ENCODE measurements at places on chromosomes 6 and 20.

DNA sequence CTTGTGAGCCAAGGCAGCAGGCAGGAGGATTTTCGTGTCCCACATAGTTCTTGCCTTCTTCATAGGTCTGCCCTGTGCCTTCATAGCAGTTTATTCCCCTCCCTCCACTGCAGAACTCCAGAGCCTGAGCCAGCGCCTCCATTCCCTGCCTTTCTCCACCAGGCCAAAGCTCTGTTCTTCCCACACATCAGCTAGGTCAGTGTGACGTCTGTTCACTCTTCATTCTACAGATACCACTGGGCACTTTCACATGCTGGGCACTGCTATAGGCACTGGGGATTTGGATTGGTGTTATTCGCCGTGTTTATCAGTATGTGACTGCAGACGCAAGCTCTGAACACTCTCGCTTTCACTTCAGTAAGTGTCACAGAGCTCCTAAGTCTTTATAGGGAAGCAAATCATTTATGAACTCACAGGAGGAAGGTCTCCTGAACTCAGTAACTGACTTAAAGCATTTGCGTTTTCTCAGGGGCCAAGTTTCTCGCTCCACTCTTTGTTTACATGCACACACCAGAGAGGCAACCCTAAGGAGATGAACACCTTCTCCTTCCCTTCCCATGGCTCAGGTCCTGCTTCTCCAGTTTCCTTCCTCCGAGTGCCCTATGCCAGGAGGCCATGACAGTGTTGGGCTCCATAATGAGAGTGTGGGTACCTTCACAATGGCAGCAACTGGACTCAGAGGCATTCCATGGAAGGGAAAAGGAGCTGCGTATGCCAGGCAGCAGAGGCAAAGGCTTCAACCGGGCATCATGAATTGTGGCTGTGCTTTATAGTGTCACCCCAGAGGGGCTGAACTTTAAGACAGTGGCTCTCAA lies 6.3 kb upstream of the APMAP start:
- DNase-seq: no peak

GRCh38 chr6:100257793-100258395 lies 206.8 kb downstream of the SIM1 start:
- peak; percentile 29 for DNase-seq

DNA sequence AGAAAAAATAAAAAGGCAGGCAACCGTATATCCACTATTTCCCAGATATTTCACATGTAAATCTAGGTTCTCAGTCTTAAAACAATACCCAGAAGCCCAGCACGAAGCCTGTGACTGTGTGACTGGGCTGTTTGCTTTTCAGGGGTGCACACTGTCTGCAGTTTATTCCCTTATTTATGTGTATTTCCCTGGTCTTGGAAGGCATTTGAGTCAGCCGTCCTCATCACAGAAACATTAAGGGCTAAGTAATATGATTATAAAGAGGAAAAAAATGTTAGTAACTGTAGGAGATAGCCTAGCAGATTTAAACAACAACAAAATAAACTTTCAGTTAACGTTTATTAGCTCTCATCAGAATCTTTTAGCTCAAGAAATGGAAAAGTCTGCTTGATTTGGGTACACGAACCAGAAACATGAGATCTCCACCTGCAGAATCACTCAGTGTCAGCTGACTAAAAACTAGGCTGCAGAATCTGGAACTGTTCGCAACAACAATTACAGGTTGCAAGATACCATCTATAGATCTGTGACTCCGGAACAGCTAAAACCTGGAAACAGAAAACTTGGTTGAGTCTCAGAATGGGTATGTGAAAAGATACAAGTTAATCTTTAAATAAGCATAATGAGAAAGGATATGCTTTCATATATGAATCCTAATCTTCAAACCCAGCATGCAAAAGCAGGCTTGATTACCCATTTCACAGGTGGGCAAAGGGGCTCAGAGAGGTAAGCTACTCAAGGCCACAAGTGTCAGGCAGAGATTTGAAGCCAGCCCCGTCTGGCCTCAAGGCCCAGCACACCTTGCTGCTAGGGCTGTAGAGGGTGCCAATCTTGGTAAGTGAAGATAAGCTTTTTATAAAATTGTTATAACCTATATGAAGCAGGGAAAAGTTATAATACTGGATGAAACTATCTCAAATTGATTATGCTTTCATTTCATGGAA lies 21.1 kb downstream of the GCLC start:
- DNase-seq: no peak

DNA sequence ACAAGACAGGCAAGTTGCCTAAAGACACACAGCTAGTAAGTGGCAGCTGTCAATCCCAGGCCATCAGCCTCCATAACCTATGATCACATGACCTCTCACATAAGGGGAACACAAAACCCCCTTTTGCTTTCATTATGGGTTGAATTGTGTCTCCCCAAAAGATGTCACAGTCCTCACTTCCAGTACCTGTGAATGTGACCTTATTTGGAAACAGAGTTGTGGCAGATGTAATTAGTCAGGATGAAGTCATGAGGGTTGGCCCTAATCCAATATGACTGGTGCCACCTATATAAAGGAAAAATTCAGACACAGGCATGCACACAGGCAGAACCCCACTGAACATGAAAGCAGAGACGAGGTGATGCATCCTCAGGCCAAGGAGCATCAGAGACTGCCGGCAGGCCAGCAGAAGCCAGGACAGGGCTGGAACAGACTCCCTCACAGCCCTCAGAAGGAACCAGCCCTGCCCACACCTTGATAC lies 33.6 kb downstream of the GFOD1 start:
- no peak for DNase-seq

- DNase-seq: no peak
Measured at GRCh38 chr6:41066867-41067304, 5.3 kb downstream of the OARD1 start.

GRCh38 chr20:2195614-2196013 lies 94.0 kb downstream of the STK35 start:
- DNase-seq: no peak

GRCh38 chr6:137044366-137045221 lies at the start of gene IL20RA:
TSS of gene IL20RA (minus strand) at chr6:137044965. CDS start at chr6:137044728, 237 bp downstream.
- DNase-seq: no peak

DNA sequence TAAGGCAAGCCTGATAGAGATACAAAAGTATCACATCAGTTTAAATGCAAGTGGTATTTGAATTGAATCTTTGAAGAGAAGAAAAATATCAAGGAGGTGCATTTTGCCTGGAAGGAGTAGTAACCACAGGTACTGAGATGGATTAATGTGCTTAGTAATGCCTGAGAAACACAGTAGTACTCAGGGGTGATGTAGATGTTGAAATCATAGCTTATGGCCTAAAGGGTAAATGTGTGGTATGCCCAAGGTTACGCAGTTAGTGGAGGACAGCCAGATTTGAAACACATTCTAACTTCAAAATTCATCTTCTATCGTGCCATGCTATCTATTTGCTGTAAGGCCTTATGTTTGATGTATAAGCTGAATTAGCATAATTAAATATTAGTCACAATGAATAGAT lies 55.9 kb downstream of the STXBP5 start:
- no peak for DNase-seq

DNA sequence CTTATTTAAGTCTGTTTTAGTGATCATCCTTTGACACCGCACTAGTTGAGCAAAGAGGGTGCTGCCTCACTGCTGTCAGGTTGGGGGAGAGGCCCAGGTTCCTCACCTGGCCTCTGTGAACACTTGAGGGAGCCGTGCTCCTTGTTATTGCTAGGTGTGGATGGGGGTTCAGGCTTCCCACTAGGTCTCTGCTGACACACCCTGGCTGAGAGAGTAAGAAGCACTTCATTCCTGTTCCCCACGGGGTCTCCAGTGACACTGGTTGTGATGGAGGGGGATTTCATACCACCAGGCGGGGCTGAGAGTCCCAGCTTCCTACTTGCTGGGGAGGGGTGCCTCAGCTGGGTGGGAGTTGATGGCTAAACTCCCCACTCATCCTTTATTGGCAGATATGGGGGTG lies 11.1 kb upstream of the NOTCH4 start:
- no peak for DNase-seq

- no peak for DNase-seq
Measured at GRCh38 chr20:46634528-46634927, 16.7 kb downstream of the SLC13A3 start.

DNA sequence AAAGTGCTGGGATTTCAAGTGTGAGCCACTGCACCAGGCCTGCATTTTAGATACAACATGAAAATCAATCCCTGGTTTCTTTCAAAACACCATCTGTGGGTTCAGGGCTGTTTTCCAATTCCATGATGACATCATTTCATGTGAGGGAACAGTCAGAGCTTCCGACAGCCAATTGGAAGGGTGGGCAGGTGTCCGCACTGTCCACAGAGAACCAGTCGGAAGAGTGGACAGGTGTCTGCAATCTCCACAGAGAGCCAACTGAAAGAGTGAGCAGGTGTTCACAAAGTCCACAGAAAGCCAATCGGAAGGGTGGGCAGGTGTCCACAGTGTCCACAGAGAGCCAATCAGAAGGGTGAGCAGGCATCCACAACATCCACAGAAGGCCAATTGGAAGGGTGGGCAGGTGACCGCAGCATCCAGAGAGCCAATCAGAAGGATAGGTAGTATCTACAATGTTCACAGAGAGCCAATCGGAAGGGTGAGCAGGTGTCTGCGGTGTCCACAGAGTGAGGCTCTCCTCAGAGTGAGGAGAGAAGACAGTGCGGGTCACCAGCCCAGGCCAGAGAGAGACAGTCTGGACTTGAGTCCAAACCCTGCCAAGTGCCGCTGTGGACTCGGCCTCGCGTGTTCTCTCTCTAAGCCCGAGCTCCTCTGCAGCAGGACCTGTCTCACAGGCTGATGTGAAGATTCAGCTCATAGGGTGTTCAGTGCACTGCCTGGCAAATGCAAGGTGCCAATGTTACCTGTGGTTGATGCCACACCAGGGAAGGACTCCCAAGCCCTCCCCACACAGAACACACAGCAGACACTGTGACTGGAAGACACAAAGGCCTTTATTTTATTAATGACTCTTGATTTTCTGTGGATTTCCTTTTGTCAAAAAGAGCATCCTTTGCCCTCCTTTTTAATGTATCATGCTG lies 57.3 kb downstream of the DLL1 start:
- no peak for DNase-seq

DNA sequence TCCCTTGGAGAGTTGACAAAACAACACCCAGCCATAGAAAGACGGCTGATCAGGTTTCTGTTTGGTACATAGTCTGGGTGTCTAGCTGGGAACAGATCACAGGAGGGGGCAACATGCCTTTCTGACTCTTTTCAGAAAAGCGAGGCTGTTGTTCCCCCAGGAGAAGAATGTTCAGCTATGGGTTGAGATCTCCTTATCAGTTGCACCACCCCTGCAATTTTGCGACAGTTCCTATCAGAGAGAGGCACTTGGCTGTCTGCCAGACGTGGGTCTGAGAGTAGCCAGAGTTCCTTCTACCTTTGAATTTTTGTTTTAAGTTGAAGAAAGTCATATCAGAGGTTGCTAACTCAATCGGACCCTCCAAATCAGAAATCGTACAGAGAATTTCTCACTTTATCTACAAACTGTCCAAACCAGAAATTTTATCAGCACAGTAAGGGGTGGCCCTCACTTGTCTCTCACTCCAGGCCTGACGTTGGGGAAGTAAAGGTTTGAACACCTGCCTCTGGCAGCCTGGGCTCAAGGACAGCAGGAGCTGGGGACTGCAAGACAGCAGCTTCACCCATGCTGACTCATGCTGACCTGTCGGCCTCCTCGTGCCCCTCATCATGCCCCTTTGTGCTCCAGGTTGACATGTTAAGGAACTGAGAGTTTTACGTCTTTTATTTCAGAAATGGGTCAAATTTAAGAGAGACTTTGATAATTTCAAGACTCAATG lies 42.3 kb downstream of the TMC2 start:
- DNase-seq: no peak

GRCh38 chr6:11712760-11713159 lies 65.8 kb downstream of the ADTRP start:
- DNase-seq: peak; percentile 33

DNA sequence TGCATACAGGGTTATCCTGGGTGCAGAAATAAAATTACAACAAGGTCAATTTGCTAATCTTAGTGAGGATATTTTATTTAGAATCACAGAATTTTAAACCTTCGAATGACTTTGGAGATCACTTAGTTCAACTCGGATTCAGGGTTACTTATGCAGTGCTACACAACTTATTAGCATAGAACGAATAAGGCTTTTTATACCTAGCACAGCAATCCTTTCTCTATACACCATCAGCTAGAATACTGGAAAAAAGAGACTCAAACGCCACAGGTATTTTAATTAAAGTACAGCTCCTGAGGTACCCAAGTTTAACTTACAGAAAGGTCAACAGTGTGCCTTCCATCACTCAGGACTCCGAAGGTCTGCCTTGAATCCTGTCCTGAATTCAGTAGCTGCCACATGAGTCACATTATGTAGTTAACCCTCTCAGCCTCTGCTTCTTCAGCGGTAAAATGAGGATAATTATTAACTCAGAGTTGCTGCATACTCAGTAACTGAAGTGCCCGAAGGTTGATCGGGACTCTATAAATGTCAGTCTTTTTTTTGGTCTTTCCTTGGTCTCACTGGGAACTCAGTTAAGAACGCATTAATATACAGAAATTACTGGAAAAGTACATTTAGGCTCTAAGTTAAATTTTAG lies 6.0 kb upstream of the QKI start:
- DNase-seq: no peak

- DNase-seq: no peak
Measured at GRCh38 chr20:63091901-63092659, 85.3 kb upstream of the BHLHE23 start.

- DNase-seq: no peak
Measured at GRCh38 chr6:133591275-133591674, 297.6 kb upstream of the TCF21 start.

DNA sequence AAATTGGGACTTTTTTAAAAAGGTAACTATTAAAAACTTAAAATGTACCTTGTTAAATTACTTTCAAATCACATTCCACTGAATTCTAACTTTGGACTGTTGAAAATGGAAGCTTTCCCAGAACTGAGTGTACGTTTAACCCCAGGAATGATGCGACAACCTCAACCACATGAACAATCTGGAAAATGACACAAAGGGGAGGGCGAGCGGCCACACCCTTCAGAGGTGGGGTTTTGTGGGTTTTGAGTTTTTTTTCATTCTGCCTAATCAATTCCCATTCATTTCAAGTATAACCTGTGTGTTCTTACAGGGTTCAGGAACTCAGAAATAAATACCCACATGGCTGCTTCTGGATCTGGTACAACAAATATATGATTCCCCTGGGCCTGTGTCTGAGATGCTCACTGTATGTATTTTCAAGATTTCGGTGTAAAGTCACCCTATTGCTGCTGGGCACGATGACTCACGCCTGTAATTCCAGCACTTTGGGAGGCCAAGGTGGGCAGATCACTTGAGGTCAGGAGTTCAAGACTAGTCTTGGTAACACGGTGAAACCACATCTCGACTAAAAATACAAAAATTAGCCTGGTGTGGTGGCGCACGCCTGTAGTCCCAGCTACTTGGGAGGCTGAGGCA lies 21.6 kb downstream of the CNKSR3 start:
- no peak for DNase-seq

- no peak for DNase-seq
Measured at GRCh38 chr6:158257781-158258180, 54.5 kb upstream of the TULP4 start.

GRCh38 chr6:41677124-41677921 lies 39.1 kb downstream of the MDFI start:
- no peak for DNase-seq

DNA sequence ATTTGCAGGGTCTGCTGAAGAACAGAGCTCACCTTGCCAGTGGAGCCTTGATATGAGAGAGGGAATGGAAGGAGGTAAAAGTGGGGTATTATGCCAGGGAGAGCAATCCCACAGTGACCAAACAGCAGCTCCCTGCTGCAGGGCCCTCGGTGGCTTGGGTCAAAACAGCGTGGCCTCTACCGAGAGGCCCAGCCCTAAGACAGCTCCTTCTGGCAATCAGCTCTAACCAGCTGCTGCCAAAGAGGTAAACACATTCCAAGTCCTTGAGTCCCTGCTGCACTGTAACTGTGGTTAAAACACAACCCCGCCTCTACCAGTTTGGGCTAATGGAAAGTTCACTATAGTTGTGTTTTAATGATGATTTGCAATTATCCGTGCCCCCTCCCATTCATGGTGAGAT lies 1.4 kb upstream of the DAAM2 start:
- no peak for DNase-seq

Data from SIG-M5 (cell line).